ENCODE measurements at places on chromosomes 1 and 21. TPM values are rescaled to one million over a fixed set of nuclear protein-coding genes. Genes with fewer than 3 reads are reported as not detected.

The FAM229A gene
- total RNA-seq = 1.6 TPM

The FALEC gene
- 0.63 TPM for total RNA-seq

The MEAF6 gene
- total RNA-seq = 47.2 TPM

The PRELP gene
- under 0.01 TPM for total RNA-seq

The MYCL gene
- 2.8 TPM for total RNA-seq

The WDR64 gene
- not detected for total RNA-seq

The ATP1B1 gene
- 18.2 TPM for total RNA-seq

The S100B gene
- total RNA-seq = not detected

Measured in endothelial cell of coronary artery (primary cell).